CD4-positive, alpha-beta memory T cell (primary cell): ENCODE measurements at places on chromosomes 7 and 10. TPM values are rescaled to one million over a fixed set of nuclear protein-coding genes. Genes with fewer than 3 reads are reported as not detected.

DNA sequence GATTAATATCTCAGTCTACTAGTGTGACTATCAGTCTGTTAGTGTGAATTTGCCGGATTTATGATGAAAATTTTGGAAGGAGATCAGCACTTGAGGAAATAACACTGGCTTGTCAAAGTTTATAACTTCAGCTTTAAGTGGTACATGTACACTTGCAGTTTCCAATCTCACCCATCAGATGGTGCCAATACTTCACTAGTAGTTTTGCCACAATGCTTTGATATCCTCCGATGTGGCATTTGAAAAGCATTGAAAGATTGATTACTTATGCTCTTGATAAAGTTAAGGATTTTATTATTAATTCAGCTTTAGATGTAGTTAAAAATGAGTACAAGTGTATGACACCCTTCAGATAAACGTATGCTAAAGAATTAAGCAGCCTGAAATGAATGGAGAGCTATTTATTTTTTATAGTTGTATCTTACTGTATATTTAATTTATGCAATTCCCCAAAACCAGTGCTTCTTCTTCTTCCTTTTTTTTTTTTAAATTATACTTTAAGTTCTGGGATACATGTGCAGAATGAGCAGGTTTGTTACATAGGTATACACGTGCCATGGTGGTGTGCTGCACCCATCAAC, 98.2 kb downstream of the ANLN start:
- DNase-seq = peak; percentile 58

GRCh38 chr7:117017017-117017451, 63.7 kb downstream of the ST7 start:
- no peak for DNase-seq

Gene AUTS2
- 18.9 TPM for polyA plus RNA-seq

Gene PLXDC2
- not detected for polyA plus RNA-seq

- no peak for DNase-seq
These were observed 40.1 kb upstream of the RET start for GRCh38 chr10:43036481-43037428.

DNA sequence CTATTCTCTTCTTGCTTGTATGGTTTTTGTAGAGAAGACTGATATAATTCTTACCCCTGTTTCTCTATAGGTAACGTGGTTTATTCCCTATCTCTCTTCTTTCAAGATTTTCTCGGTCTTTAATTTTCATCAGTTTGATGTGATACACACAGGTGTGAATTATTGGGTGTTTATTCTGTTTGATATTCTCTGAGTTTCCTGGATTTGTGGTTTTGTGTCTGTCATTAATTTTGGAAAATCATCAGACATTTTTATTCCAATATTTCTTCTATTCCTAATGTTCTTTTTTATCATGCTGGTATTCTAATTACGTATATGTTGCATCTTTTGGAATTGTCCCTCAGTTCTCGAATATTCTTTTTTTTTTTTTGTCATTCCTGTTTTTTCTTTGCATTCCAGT, 225.0 kb upstream of the CSTF2T start:
- no peak for DNase-seq

- DNase-seq = peak; percentile 6
These were observed 24.3 kb downstream of the TECTB start for GRCh38 chr10:112307358-112308124.

DNA sequence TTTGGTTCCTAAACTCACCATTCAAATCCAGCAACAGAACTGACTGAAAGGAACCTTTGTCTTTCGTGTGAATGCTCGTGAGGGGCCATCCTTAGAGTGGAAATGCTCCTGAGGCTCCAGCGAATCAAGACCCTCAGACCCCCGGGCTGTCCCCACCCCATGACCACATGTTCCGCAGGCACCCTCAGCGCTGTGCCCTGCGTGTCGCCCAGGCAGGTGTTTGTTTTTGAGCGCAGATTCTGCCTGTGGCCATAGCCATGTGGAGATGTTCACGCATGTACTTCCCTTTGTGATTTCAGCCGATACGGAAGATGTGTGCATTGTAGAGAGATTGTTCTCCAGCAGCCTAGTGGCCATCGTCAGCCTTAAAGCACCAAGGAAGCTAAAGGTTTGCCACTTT, 24.2 kb downstream of the WIPI2 start:
- no peak for DNase-seq

DNA sequence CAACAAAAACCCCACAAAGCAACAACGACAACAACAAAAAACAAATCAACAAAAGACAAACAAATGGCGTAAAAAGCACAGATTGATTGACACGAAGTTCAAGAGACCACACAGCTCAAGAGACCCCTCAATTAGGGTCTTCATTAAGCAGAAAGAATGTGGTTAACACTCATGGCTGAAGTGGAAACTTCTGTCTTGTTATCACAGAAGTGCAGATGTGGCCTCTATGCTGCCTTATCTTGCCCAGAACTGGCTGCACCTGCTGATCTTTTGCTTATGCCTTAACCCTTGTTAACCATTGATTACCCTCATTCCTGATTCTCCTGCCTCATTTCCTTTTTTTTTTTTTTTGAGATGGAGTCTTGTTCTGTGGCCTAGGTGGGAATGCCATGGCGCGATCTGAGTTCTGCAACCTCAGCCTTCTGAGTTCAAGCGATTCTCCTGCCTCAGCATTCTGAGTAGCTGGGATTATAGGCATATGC, 3.5 kb upstream of the DAGLB start:
- DNase-seq = no peak
